HL-60 (cell line): ENCODE measurements at places on chromosomes 7 and 10.

DNA sequence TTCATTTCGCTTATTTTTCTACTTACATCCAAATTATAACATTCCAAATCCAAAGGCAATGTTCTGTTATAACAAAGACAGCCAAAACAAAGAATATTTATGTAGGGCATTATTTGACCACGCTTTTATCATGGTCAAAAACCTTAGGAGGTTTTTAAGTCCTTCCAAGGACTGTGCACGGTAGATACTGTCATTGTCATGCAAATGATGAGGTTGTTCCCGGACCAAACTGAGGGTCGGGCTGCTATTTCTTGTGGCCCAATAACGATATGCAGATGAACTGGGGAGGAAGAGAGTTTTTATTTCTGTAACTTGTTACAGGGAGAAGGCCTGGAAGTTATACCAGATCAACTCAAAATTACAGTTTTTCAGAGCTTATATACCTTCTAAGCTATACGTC, 56.6 kb upstream of the STEAP4 start:
- no peak for DNase-seq

DNA sequence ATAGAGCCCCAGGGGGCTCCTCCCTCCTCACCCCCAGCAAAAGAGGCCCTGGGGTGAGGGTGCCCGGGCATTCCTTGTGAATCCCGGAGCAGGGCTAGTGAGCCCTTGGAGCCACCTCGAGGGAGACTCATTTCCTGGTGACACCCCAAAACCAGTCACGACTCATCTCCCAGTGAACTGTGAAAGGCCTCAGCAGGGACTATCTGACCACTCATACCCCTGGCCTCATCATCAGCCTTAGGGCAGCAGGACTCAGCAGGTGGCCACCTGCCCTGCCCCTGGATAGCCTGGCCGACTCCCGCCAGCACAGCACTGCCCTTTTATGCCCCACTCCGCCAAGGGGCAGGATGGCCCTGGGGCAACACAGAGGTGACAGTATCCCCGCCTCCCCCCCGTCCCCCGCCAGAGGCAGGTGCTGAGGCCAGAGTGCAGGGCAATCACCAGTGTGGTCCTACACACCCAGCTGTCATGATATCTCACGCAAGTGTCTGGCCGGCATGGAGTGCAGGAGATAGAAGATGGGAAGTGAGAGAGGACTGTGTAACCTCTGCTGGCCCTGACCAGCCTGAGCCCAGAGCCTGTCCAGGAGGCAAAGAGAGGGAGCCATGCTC, 3.2 kb downstream of the SNCG start:
- DNase-seq: no peak

DNA sequence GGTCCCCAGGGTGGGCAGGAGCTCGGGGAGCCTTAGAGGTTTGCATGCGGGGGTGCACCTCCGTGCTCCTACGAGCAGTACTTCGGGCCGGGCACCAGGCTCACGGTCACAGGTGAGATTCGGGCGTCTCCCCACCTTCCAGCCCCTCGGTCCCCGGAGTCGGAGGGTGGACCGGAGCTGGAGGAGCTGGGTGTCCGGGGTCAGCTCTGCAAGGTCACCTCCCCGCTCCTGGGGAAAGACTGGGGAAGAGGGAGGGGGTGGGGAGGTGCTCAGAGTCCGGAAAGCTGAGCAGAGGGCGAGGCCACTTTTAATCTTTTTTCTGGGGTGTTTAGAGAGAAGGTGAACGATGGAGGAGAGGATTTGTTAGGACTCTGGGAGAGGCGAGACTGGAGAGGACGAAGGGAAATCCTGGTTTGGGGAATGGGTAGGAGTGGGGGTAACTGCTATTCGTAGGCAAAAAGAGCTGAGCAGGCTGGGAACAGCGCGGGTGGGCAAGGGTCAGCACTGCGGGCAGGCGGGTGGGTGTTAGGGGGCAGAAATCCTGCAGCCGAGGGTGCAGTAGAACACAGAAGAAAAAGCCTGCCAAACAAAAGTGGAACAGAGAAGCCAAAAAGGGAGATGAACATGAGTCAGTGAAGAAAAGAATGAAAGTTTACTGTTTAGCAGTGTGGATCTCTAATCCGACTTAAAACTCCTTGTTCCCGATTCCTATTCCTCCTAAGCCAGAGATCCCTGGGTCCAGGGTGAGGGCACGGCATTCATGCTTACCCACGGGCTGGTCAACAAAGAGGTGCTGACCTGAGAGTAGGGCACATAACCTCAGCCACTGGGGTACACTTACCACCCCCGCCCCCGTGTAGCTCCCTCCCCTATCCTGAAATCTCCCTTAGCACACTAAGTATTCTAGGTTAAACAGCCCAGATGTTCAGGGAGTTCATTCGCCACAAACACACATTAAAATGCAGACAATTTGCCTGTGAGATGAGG, 26.9 kb downstream of the PRSS2 start:
- no peak for DNase-seq

GRCh38 chr7:106918991-106919390, 53.9 kb downstream of the PIK3CG start:
- no peak for DNase-seq

DNA sequence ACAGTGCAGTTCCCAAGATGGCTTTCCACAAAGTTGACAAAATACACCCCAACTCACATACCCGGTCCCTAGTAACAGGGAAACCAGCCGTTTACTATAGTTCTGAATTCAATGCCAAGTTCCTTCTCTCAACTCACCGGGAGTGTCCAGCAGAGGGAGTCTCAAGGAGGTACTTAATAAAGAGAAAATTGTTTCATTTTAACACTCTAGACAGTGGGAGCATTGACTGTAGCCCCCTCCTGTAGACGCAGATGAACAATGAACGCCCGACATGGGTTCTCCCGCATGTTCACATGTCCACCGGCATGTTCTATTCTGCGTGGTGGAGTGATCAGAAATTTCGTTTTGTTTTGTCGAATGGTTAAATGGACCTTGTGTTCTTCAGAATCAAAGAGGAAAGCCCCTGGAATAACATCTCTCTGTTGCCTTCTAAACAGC, 1.9 kb downstream of the HIPK2 start:
- peak; percentile 53 for DNase-seq

DNA sequence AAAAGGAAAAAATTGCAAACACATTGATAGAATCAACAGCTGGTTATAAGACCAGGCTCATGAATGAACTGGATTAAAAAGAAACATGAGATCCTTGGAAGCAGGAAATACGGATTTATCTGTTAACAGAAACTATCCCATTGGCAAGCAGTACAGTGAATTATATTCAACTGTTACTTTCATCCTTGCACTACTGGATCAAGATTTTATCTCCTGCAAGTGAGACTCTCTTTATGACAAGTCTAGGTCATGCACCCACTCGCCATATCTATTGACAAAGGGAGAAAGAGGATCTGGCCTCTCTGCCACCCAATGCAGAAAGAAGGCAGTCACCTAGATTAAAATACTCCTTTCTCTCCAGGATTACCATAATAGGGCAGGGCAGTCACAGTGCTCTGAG, 41.4 kb downstream of the CSTF2T start:
- no peak for DNase-seq

DNA sequence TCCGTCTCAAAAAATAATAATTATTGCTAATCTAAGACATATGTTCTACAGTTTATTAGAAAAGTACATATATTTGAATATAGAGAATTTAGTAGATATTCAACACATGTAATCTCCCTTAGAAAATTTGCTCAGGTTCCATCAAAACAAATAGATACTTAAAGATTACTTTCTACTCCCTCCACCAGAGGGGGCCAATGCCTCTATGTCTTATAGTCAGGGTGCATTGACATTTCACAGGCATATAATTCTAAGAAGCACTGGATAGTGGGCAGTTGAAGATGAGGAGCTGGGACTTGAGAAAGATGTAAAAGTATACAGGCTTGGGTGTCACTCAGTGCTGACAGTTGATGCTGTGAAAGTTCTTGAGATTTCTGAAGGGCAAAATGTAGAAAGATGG, 301.6 kb upstream of the HPS1 start:
- no peak for DNase-seq

- DNase-seq: no peak
These were observed 132.9 kb downstream of the PIP4K2A start for GRCh38 chr10:22581461-22581860.

DNA sequence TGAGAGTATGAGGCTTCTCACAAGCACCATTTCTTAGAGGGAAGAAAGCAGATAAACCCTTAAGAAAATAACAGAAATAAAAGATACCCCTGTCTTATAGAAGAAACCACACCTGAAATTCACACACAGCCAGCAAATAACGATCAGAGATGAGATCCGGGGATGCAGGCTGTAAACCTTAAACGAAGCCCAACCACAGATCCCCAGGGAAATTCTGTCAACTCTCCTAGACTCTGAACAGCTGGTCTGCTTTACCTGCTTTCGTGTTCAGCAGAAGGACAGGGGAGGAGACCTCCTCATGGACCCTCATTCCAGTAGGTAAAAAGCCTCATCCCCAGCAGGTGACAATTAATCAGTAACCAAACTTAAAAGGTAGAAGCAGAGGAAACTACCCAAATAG, 45.0 kb downstream of the VOPP1 start:
- no peak for DNase-seq
